GM12892 (cell line): ENCODE measurements at places on chromosomes 12 and 14.

DNA sequence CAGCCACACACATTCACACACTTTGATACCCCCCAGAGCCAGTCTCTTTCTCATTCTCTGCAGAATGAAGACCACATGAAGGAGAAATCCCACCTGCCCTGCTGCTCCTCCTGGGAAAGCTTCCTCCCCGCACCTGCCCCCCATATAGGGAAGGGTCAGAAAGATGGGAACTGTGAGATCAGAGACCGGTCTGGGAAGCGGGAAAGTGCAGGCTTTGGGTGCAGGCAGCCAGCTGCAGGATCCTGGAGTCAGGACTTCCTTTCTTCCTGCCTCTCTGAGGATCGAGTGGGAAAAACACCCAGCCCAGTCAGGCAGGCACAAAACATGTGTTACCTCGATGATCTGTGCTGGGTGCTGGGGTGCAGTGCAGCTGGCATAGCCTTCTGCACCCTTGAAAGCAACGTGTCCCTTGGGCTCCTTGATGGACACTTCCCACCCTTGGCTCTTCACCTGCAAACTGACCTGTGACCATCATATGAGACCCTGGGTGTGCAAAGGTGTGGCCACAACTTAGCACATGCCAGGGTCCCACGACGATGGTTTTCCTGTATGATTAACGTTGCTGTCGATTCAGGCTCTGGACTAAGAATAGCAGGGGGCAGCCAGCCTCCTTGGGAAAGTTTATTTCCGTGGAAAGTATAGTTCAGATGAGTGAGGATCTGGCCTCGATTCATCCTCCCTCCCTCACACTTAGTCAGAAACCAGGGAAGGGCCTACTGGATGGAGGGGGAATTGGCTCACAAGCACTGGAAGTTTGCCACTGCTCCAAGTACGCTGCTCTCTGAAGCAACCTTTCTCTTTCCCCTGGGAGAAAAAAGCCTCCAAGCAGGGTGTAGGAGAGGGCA lies 105.4 kb upstream of the MED13L start:
- DNase-seq: no peak

DNA sequence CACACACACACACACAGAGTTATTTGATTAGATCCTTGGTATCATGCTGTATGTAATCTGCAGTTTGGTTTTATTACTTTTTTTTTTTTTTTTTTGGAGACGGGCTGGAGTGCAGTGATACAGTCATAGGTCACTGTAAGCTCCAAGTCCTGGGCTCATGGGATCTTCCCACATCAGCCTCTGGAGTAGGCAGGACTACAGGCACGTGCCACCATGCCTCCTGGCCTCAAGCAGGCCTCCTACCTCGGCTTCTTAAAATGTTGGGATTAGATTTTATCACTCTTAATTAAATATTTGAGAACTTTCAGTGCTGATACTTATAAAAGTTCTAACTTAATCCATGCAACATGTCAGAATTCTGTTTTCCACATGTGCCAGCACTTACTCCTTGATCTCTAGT lies 31.3 kb upstream of the PSEN1 start:
- no peak for DNase-seq

- DNase-seq: no peak
Measured at GRCh38 chr14:35277179-35277578, 15.0 kb upstream of the PSMA6 start.

DNA sequence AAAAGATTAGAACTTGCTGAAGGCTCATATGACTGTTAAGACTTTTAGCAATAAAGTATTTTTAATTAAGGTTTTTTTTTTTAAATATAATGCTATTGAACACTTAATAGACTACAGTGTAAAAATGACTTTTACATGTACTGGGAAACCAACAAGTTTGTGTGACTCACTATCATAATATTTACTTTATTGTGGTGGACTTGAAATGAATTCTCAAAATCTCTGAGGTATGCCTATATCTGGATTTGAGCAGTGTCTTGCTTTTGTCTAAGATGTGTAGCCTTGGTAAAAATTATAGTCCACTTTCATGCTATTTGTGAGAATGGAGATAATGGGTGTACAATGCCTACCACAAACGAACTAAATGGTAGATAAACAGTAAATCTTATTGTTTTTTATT lies 33.9 kb upstream of the NAV3 start:
- no peak for DNase-seq

DNA sequence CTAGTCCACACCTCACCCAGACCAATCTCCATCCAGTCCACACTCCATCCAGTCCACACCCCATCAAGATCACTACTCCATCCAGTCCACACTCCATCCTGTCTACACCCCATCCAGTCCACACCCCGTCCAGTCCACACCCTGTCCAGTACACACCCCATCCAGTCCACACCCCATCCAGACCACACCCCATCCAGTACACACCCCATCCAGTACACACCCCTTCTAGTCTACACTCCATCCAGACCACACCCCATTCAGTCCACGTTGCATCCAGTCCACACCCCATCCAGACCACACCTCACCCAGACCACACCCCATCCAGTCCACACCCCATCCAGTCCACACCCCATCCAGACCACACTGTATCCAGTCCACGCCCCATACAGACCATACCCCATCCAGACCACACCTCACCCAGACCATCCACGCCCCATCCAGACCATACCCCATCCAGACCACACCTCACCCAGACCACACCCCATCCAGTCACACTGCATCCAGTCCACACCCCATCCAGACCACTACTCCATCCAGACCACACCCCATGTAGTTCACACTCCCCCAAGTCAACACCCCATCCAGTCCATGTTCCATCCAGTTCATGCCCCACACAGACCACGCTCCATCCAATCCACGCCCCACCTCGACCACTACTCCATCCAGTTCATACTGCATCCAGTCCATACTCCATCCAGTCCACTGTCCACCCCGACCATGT lies 116.6 kb upstream of the RTL1 start:
- no peak for DNase-seq

- peak; percentile 27 for DNase-seq
Measured at GRCh38 chr12:8493084-8493483, 20.2 kb upstream of the CLEC4D start.

DNA sequence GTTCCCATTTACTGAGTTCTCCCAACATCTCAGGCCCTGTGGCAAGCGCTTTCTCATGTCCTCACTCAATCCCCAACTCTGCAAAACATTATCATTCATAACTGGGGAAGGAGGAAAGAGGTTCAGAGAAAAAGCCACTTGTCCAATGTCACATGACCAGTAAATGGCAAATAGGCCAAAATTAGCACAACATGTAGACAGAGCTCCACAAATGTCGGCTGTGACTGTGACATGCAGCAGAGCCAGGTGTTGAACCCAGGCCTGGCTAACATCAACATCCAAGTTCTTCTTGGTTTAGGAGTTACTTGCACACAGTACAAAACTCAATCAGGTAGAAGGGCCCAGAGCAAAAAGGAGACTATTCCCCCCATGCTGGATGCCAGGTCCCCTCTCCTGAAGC lies 10.8 kb downstream of the KCTD10 start:
- no peak for DNase-seq
